ENCODE measurements at places on chromosomes 4 and X. TPM values are rescaled to one million over a fixed set of nuclear protein-coding genes. Genes with fewer than 3 reads are reported as not detected.

Gene TEX13B
- total RNA-seq, result not detected

Gene SOX3
- not detected for total RNA-seq

Gene MAOB
- total RNA-seq, result not detected

GRCh38 chr4:184826691-184827270 lies 1.0 kb upstream of the ACSL1 start:
- DNase-seq, result no peak

DNA sequence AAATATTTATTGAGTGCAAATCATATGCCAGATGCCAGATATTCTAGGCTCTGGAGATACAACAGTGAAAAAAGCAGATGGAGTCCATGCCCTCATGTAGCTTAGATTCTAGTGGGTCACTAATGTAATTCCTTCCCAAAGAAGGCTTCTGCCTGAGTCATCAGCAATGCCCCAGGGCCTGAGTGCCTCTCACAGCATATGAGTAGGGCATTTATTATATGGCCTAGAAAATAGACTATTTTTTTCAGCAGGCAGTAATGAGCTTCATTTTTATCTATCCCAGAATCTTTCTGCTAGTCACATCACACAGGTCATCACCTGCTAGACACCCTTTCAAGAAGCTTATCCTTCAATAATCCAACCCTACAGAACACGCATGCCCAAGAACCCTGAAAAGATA lies 22.3 kb downstream of the TMEM31 start:
- no peak for DNase-seq

GRCh38 chr4:30269850-30270249 lies 450.3 kb upstream of the PCDH7 start:
- no peak for DNase-seq

GRCh38 chr4:15610855-15611254 lies 44.3 kb downstream of the FBXL5 start:
- DNase-seq, result no peak

GRCh38 chrX:49237060-49237459 lies 1.8 kb downstream of the CCDC22 start:
- DNase-seq, result no peak

DNA sequence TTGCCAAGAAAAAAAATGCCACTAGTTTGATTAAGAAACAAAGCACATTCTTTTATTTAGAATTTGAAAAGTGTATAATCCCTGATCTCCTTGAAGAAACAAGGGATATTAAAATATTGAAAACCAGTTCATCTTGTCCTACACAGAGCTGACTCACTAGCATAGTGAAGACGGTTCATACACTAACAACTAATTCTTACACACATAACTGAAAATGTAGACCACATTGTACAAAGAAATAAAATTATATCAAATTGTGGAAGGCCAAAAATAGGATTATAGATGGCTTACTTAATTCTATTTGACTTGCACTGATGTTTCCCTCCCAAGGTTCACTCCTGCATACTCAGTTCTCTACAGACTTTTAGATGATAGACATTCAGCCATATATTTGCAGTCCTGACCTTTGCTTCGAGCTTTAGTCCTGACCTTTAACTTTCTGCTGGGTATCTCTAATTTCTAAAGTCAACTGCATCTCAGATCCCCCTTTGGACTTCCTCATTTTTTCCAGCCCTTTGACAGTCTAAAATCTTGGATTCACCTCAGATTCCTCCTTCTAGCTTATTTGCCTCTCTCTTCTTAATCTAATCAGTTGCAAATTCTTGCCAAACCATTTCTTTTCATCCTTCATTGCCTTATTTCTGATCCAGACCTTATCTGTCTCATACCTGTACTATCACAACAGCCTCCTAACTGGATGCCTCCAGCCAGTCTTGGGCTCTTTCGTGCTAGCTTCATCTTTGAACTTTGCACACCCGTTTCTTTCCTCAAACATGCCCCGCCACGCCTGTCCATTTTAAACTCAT lies 4.5 kb upstream of the WWC2 start:
- no peak for DNase-seq
